ENCODE measurements at places on chromosomes 2 and 18.

DNA sequence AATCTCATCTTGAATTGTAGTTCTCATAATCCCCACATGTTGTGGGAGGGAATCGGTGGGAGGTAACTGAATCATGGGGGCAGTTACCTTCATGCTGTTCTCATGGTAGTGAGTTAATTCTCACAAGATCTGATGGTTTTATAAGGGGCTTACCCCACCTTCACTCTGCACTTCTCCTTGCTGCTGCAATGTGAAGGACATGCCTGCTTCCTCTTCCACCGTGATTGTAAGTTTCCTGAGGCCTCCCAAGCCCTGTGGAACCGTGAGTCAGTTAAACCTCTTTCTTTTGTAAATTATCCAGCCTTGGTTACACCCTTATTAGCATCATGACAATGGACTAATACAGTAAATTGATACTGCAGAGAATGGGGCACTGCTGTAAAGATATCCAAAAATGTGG is 57.9 kb downstream of the SCN7A start:
- no peak for DNase-seq

DNA sequence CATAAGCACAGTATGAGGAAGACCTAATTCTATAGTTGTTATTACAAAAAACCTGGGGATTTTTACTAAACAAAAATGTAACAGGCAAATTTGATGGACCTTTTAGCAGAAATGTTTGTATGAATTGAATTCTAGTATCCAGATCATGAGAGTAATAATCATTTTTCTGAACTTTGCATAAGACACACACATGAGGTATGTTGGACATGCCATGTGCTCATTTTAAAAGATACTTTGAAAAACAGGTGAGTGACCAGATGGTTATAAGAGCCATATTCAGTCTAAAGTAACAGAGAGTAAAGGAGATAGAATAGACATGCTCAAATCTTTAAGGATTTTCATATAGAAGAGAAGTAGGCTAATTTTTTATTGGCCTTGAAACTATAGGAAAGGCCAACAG is 663.6 kb downstream of the NRXN1 start:
- DNase-seq = no peak

DNA sequence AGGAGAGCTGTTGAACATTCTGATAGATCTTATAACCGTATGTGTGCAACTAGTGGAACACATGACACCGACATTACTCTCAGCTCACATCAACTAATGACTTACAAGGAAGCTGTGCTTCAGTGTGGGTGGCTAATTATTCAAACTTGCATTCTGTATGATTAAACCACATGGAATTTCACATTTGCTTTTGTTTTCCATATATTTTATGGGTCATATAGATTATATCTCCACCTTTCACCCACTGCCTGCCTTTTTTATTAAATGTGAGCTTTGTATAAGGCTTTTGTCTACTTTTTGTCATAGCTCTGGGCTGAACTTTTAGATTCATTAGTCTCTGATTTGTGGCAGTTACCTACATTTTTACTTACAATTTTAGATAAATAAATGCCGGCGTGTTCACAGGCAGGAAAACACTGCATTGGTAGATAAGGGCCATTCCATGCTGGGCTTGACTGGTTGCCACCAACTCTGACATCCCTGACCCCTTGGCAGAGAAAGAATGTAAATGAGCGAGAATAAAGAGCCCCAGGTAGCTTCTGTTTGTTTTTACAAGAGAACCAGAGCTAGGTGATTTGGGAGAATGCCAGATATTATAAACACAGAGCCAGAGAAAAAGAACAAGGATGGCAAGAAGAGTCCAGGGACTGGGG is 35.7 kb downstream of the LYPD6 start:
- no peak for DNase-seq

DNA sequence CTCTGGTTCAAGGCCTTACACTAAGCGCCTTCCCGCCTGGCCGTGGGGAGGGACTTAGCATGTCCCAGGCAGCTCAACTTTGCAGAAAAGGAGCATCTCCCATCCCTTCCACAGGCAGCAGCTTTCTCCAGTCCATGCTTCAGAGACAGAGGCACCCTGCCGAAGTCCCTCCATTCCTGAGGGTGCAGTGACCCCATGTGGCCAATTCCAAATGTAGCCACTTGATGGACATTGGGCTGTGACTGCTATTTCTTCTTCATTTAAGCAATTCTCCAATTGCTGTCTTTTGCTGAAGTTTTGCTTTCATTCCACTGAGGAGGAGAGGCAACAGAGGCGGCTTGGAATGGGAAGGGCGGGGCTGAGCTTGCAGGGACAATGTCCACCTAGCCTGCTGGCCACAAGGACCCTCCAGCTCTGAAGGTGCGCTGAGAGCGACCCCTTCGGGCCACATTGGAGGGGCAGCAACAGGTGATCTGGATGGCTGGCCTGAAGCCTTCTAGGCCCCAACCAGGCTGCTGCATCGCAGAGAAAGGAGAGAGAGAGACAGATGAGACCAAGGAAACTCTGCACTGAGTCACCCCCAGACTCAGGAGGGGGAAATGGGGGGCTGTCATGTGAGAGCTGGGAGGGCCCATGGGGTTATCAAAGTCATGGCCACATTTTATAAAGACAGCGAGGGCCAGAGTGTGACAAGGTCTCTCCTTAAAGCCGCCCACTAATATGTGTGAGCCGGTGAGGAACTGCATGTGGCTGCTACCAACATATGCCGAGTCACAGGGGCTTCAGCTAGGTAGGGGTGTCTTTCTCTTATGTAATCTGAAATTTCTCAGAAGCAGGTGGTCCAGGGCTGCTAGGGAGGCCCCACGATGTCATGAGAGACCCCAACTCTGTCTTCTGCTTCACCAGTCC is 61.3 kb downstream of the LONRF2 start:
- DNase-seq = peak; percentile 67

- DNase-seq = no peak
Measured at GRCh38 chr18:78528411-78529258, 451.0 kb upstream of the SALL3 start.

GRCh38 chr2:10757814-10758286 is 36.4 kb downstream of the ATP6V1C2 start:
- DNase-seq = no peak

- no peak for DNase-seq
Measured at GRCh38 chr18:12744103-12744502, 41.3 kb downstream of the PSMG2 start.

DNA sequence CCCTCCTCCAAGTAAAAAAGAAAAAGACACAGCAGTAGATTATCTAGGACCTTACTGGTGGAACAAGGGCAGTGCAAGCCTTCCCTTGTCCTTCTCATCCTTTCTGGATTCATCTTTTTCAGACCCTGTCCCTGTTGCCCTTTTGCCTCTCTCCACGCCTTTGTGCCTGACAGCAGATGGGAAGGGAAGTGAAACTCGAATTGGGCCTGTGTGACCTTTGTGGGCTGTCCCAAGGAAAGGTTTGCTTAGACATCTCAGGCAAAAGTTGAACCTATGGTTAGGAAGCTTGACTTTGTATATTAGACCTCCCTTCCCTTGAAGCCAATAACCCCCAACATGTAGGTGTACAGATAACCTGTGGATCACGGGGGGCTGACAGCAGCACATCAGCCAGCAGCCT is 185.3 kb downstream of the PRKCE start:
- DNase-seq = no peak

- DNase-seq = no peak
Measured at GRCh38 chr2:235406430-235406829, 87.4 kb upstream of the AGAP1 start.

GRCh38 chr2:100383306-100383705 is 34.2 kb downstream of the CHST10 start:
- DNase-seq = no peak

GRCh38 chr2:179692043-179692442 is 169.4 kb downstream of the ZNF385B start:
- no peak for DNase-seq

DNA sequence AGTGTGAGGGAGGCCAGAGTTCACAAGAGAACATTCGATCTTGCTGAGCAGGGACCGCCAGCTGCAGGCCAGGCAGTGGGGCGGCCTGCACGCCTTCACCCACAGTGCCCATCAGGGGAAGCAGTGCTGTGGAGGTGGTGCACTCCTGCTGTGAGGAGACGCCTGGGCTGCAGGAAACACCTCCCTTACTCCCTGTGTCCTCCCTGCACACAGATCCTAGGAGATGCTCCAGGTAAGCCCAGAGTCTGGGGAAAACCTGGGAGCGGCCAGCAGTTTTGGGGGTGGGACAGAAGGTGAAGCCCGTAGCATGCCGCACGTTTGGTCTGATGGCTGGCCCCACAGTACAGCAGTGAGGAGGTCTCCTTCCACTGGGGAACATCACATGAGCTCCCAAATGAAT is 180.8 kb upstream of the RAB6C start:
- no peak for DNase-seq

DNA sequence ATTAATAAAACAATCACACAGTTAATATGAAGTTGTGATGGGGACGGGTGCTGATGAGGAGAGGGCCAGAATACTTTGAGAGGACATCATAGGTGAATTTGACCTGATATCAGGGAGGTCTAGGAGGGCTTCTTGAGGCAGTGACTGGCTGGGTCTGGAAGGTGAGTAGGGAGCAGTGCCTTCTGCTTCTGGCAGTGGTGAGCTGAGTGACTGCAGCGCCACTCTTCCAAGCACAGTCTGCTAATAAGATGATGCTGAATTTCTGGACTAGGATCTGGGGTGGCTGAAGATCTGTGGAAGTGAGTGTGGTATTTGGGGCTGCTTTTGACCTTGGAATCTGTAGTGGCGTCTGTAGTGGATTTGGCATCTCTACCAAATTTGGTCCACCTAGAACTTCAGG is 5.5 kb downstream of the DGKD start:
- DNase-seq = no peak

GRCh38 chr18:76994086-76994654 is 138.4 kb downstream of the MBP start:
- DNase-seq = no peak

DNA sequence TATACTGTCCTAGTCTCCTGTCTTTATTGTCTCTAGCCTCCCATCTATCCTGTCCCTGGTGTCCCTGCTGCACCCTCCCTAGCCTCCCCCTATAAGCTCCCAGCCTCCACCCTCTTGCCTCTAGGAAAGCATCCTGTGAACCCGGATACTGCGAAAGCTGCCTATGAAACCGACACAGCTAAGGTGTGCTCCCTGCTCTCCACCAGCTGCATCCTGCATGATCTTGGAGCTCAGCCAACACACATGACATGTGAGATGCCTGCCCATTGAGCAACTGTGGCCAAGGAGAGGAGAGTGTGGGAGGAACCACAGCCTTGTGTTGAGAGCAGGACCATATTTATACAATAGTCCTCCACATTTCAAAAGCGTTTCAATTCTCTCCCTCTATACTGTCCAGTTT is 187.1 kb downstream of the ZBTB7C start:
- DNase-seq = no peak

DNA sequence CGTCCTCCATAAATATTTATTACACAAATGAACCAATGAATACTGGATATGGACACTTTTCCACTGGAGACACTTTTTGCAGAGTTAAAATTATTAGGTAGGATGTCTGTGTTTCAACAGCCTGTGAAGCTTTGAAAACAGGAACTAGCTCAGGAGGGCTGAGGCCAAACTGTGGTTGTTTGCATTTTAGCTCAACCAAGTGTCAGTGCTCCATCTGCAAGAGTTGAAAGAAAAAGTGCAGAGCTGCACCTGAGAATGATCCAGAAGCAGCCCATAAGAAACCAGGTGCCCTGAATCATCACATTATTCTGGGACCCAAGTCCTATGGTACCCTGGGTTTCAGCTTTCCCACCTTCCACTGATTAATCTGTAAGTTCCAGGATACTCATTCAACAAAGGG is 180.4 kb downstream of the TRIB2 start:
- no peak for DNase-seq

GRCh38 chr2:169107645-169108044 is 38.3 kb downstream of the DHRS9 start:
- no peak for DNase-seq

GRCh38 chr2:79936715-79937114 is 367.8 kb downstream of the LRRTM1 start:
- DNase-seq = no peak

GRCh38 chr18:34942276-34942675 is 98.9 kb upstream of the MAPRE2 start:
- no peak for DNase-seq

DNA sequence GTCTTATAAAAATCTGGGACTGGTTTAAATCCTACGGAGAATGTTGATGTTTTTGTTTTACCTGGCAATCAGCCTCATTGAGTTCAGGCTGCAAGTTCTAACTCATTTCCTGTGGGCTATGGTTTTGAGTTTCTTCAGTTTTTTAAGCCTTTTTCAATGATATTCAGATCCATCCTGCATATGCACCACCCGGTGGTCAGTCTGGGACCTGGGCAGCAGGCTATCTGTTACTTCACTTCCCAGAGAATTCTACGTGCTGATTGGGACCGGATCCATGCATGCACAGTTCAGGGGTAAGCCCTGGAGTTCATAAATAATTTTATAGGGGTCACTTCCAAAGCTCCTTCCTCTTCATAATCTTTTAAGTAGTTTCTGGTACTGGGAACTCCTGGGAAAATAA is 339.2 kb upstream of the HNRNPA3 start:
- DNase-seq = no peak

GRCh38 chr2:102358496-102358895 is 2.9 kb downstream of the IL18R1 start:
- DNase-seq = no peak

DNA sequence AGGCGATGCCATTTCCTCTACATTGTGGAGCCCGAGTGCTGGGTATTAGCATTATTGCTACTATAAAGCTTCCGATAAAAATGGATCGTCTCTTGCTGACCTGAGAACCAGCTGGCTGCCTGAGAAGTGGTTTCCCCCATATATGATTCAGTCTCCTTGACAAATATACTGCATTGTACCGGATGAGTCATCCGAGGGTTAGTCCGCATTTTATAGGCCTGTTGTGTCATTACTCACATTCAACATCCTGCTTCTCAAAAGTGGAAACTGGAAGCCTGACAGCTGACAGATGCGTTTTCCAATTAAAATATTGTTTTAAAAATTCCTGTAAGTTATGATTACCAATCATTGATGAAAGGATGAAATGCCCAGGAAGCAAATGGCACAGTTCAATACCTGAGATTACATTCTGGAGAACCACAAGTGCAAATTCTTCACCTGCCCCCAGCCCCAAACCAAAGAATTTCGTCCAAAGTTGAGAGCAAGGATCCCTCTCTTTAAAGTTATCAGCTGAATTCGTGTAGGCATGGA is 65.7 kb downstream of the SPRED2 start:
- no peak for DNase-seq

- DNase-seq = no peak
Measured at GRCh38 chr2:850429-850828, 100.2 kb upstream of the SNTG2 start.

GRCh38 chr2:16202266-16203020 is 262.1 kb downstream of the MYCN start:
- no peak for DNase-seq

- no peak for DNase-seq
Measured at GRCh38 chr2:173493874-173494273, 139.2 kb downstream of the CDCA7 start.

DNA sequence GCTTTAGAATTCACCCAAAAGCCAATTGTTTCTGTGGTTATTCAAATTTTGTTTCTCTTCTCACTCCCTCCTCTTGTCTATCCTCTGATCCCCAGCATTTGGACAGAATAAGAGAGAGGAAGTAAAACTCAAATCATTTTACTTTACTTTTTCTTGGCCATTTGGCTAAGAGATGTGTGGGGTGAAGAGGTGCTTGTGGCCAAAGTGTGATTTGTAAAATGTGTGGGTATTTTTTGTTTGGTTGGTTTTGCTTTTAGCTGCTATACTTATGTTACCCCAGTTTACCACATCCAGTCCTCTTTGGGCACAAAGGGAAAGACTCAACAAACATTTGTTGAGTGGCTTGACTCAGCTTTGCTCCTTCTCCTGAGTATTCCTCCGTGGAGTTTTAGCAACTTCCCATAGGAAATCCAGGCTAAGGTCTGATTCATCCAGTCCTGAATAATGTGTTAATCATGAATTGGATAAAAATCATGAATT is 109.1 kb upstream of the CYP1B1 start:
- no peak for DNase-seq

Data from left ventricle myocardium superior (tissue), 1 donor.